Upper lobe of left lung (tissue), 6 donors: ENCODE measurements at places on chromosomes 5 and 9. TPM values are rescaled to one million over a fixed set of nuclear protein-coding genes. Genes with fewer than 3 reads are reported as not detected.

Gene KCNV2
- total RNA-seq = not detected

Gene GLRA1
- total RNA-seq = not detected

Gene SHOC1
- 0.79 TPM for total RNA-seq

DNA sequence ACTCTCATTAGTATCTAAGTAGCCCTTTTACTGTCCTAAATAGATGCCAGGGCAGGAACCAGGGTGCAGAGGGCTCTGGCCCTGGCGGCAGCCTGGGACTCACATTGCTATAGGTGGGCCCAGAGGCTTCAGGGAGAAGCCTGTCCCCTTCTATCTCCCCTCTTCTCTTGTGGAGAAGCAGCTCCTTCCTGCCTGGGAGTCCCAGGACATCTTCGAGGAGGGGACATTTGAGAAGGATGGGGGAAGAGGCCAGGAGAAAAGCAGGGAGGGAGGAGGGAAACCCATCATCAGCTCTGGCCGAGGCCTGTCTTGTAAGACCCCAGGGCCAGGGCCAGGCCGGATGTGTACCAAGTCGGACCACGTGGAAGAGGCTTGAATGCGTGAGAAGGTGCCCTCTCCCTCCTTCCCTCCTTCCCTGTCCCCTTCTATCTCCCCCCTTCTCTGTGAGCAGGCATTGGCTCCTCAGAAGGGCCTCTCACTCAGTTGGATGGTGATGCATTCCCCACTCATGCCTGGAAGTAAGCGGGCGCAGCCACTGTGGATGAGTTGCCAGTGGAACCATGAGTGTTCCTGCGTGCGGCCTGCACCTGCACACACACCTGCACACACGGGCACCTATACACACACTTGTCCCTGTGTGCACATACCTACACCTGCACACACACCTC is 20.7 kb upstream of the LPCAT1 start:
- H3K4me1 ChIP-seq = peaks cover 20% of the 10 kb centered on the region
- no peak overlapping the region for H3K4me3 ChIP-seq
- peak; percentile 20 for DNase-seq
- H3K36me3 ChIP-seq = no peaks in the 10 kb centered on the region
- no peaks in the 10 kb centered on the region for H3K27me3 ChIP-seq

GRCh38 chr5:148465381-148466235 is 81.8 kb downstream of the FBXO38 start:
- H3K27ac ChIP-seq = peak overlapping the region; percentile 8
- no peak overlapping the region for H3K4me3 ChIP-seq
- DNase-seq = no peak
- H3K36me3 ChIP-seq = no peaks in the 10 kb centered on the region
- H3K27me3 ChIP-seq = no peaks in the 10 kb centered on the region
- H3K4me1 ChIP-seq = peaks cover 9% of the 10 kb centered on the region

GRCh38 chr5:112010475-112010874 is 253.5 kb upstream of the NREP start:
- H3K36me3 ChIP-seq = no peaks in the 10 kb centered on the region
- no peaks in the 10 kb centered on the region for H3K27me3 ChIP-seq
- peaks cover 11% of the 10 kb centered on the region for H3K4me1 ChIP-seq
- no peak for DNase-seq

DNA sequence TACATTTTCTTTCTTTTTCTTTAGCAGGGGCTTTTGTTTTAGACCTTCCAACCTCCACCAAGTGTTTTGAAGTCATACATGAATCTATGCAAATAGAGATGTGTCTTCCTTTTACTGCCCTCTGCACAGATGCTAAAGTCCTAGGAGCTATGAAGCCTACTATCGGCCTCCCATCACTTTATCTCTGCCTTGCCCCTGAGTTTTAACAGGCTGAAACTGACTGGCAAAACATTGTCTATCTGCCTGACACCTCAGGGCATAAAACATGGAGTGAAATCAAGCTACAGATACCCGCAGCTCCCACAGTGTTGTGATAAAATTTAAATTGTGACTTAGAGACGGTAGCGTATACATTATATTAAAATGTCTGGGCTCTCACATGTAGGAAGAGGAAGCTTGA is 604.6 kb upstream of the C9orf72 start:
- DNase-seq = no peak
- no peaks in the 10 kb centered on the region for H3K36me3 ChIP-seq
- H3K27ac ChIP-seq = no peak overlapping the region
- no peaks in the 10 kb centered on the region for H3K27me3 ChIP-seq
